ENCODE measurements at places on chromosomes 1 and 21. TPM values are rescaled to one million over a fixed set of nuclear protein-coding genes. Genes with fewer than 3 reads are reported as not detected.

- H3K27ac ChIP-seq = peak overlapping the region; percentile 99
- no peaks in the 10 kb centered on the region for H3K36me3 ChIP-seq
- H3K4me1 ChIP-seq = peaks cover 20% of the 10 kb centered on the region
- no peak for DNase-seq
Observed at GRCh38 chr1:146039844-146040194, 18.3 kb upstream of the HJV start.

- H3K4me3 ChIP-seq = no peak overlapping the region
- no peaks in the 10 kb centered on the region for H3K27me3 ChIP-seq
- no peak for DNase-seq
- no peaks in the 10 kb centered on the region for H3K36me3 ChIP-seq
Observed at GRCh38 chr1:177476676-177477075, 305.9 kb downstream of the BRINP2 start.

GRCh38 chr1:53656747-53657530 lies 82.0 kb downstream of the GLIS1 start:
- no peaks in the 10 kb centered on the region for H3K36me3 ChIP-seq
- peaks cover 77% of the 10 kb centered on the region for H3K4me1 ChIP-seq
- no peaks in the 10 kb centered on the region for H3K27me3 ChIP-seq

DNA sequence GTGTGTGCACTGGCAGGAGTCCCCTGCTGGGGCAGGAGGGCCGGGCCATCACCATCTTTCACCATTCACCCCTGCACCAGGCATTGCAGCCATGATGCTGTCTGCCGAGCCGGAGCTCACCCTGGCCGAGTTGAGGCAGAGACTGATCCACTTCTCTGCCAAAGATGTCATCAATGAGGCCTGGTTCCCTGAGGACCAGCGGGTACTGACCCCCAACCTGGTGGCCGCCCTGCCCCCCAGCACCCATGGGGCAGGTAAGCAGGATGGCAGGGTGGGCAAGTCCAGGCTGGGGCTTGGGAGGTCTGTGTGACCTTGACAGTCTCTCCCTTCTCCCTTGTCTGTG lies 18.6 kb downstream of the PCSK9 start:
- H3K27me3 ChIP-seq = no peaks in the 10 kb centered on the region
- no peaks in the 10 kb centered on the region for H3K36me3 ChIP-seq
- no peak overlapping the region for H3K4me3 ChIP-seq
- DNase-seq = peak; percentile 68
- H3K4me1 ChIP-seq = peaks cover 7% of the 10 kb centered on the region
- no peak overlapping the region for H3K27ac ChIP-seq

GRCh38 chr1:230008721-230009120 lies 58.3 kb upstream of the GALNT2 start:
- H3K4me1 ChIP-seq = no peaks in the 10 kb centered on the region
- DNase-seq = no peak
- H3K27ac ChIP-seq = no peak overlapping the region
- H3K4me3 ChIP-seq = no peak overlapping the region
- H3K27me3 ChIP-seq = peaks cover 52% of the 10 kb centered on the region

DNA sequence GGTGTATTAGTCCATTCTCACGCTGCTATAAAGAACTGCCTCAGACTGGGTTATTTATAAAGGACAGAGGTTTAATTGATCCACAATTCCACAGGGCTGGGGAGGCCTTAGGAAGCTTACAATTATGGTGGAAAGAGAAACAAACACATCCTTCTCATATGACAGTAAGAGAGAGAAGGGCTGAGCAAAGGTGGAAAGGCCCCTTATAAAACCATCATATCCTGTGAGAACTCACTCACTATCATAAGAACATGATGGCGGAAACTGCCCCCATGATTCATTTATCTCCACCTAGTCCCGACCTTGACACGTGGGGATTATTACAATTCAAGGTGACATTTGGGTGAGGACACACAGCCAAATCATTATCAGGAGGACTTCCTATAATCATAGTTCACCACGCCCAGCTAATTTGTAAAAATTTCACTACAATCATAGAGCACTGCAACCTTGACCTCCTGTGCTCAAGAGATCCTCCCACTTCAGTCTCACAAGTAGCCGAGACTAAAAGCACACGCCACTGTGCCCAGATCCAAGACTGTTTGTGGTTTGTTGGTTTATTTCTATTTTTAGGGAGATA lies 164.9 kb downstream of the RERE start:
- H3K36me3 ChIP-seq = peaks cover 22% of the 10 kb centered on the region
- H3K4me1 ChIP-seq = peaks cover 25% of the 10 kb centered on the region
- DNase-seq = no peak
- no peak overlapping the region for H3K4me3 ChIP-seq
- H3K27ac ChIP-seq = no peak overlapping the region
- no peaks in the 10 kb centered on the region for H3K27me3 ChIP-seq

The SERPINC1 gene
- not detected for total RNA-seq

- peaks cover 50% of the 10 kb centered on the region for H3K27me3 ChIP-seq
- H3K27ac ChIP-seq = no peak overlapping the region
- H3K36me3 ChIP-seq = no peaks in the 10 kb centered on the region
- peaks cover 7% of the 10 kb centered on the region for H3K4me1 ChIP-seq
- no peak overlapping the region for H3K4me3 ChIP-seq
- no peak for DNase-seq
Observed at GRCh38 chr21:36609654-36610053, 89.3 kb upstream of the SIM2 start.

GRCh38 chr1:37676281-37677142 lies 15.8 kb upstream of the CDCA8 start:
- peaks cover 12% of the 10 kb centered on the region for H3K36me3 ChIP-seq
- H3K27me3 ChIP-seq = peaks cover 14% of the 10 kb centered on the region
- no peak overlapping the region for H3K4me3 ChIP-seq
- H3K4me1 ChIP-seq = no peaks in the 10 kb centered on the region
- H3K27ac ChIP-seq = no peak overlapping the region

The FCER1A gene
- total RNA-seq = not detected

The PSRC1 gene
- total RNA-seq = 9.3 TPM

GRCh38 chr1:53340660-53341520 lies 13.0 kb upstream of the LRP8 start:
- H3K36me3 ChIP-seq = no peaks in the 10 kb centered on the region
- no peak overlapping the region for H3K4me3 ChIP-seq
- H3K27ac ChIP-seq = no peak overlapping the region

The SLC30A2 gene
- total RNA-seq = not detected

GRCh38 chr1:15299179-15299578 lies 52.2 kb downstream of the FHAD1 start:
- no peaks in the 10 kb centered on the region for H3K4me1 ChIP-seq
- no peaks in the 10 kb centered on the region for H3K36me3 ChIP-seq
- no peak overlapping the region for H3K27ac ChIP-seq
- DNase-seq = no peak
- H3K27me3 ChIP-seq = peaks cover 2% of the 10 kb centered on the region

DNA sequence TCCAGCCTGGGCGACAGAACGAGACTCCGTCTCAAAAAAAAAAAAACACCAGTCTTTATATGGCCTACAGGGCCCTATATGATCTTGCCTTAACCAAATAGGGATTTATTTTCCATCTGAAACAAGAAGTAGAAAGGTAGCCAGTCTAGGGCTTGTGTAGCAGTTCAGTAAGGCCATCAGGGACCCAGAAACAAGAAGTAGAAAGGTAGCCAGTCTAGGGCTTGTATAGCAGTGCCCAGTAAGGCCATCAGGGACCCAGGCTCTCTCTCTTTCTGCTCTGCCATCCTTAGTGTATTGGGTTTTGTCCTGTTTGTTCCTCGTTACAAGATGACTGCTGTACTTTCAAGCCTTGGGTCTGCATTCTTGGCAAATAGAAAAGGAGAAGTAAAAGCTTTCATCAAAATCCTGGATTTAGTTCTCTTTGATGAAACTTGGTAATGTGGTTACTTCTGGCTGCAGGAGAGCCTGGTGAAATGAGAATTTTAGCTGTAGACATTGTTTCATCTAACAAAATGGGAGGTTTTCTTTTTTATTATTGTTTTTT lies 46.1 kb downstream of the PKN2 start:
- no peaks in the 10 kb centered on the region for H3K27me3 ChIP-seq
- H3K27ac ChIP-seq = peak overlapping the region; percentile 33
- H3K4me3 ChIP-seq = no peak overlapping the region
- peaks cover 9% of the 10 kb centered on the region for H3K36me3 ChIP-seq
- peaks cover 32% of the 10 kb centered on the region for H3K4me1 ChIP-seq

GRCh38 chr21:36129219-36129618 lies 5.7 kb upstream of the CBR3 start:
- peak overlapping the region; percentile 63 for H3K4me3 ChIP-seq
- no peaks in the 10 kb centered on the region for H3K27me3 ChIP-seq
- peaks cover 12% of the 10 kb centered on the region for H3K4me1 ChIP-seq
- DNase-seq = no peak
- no peak overlapping the region for H3K27ac ChIP-seq
- no peaks in the 10 kb centered on the region for H3K36me3 ChIP-seq

The TBX15 gene
- 3.1 TPM for total RNA-seq

The RHOC gene
- 296 TPM for total RNA-seq

DNA sequence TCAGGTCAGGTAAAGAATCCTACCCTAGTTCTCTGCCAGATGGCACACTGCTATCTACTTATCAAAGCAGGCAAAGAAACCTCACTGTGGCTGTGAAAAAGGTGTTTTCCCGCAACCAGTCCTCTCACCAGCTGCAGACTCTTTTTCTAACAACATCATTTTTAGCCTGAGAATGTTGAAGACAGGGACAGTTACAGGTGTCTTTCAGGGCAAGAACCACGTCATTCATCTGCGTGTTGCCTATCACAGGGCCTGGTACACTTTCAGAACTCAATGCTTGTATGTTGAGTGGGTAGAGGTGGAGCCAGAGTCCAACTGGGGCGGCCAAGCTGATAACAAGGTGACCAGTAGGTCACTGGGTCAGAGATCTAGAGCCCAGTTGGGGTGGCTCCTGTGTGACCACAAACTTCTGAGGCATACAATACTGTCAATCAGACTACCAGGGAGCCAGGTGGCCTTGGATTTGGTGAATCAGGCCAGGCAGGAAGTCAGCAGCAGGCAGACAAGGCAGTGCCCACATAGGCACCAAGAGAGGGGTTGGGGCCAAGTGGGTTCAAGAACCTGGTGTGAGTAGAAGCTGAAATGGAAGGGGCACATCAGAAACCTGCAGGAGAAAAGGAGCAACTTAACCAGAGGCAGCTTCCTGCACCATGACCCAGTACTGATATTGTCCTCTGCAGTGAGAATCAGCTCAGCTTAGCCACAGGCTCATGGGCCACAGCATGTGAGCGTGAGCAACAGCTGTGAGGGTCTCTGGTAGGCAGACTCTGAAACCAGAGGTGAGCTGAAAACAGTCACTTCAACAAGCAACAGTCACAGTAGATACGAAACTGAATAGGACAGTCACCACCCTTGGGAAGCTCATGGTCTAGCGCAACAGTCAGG lies 123.6 kb downstream of the DTL start:
- no peak overlapping the region for H3K4me3 ChIP-seq
- no peaks in the 10 kb centered on the region for H3K36me3 ChIP-seq
- peaks cover 9% of the 10 kb centered on the region for H3K4me1 ChIP-seq
- H3K27me3 ChIP-seq = no peaks in the 10 kb centered on the region
- no peak for DNase-seq
- H3K27ac ChIP-seq = no peak overlapping the region

GRCh38 chr1:230107941-230108340 lies 40.9 kb downstream of the GALNT2 start:
- H3K4me1 ChIP-seq = peaks cover 85% of the 10 kb centered on the region
- no peak overlapping the region for H3K27ac ChIP-seq
- no peak for DNase-seq
- no peaks in the 10 kb centered on the region for H3K36me3 ChIP-seq

GRCh38 chr1:63913533-63913932 lies 139.7 kb downstream of the ROR1 start:
- no peak overlapping the region for H3K4me3 ChIP-seq
- H3K4me1 ChIP-seq = peaks cover 51% of the 10 kb centered on the region
- no peak overlapping the region for H3K27ac ChIP-seq

The RXRG gene
- not detected for total RNA-seq

The CD53 gene
- not detected for total RNA-seq

- no peak within 1 kb of the TSS for H3K27ac ChIP-seq
- peaks cover 21% of the 10 kb centered on the region for H3K27me3 ChIP-seq
- no peak within 1 kb of the TSS for H3K4me3 ChIP-seq
- no peaks in the 10 kb centered on the region for H3K4me1 ChIP-seq
- no peaks in the 10 kb centered on the region for H3K36me3 ChIP-seq
- no peak for DNase-seq
Observed at GRCh38 chr1:13583595-13583965, at the start of gene PDPN. PDPN (plus strand) TSS chr1:13583832; CDS start chr1:13584034, 202 bp downstream.

DNA sequence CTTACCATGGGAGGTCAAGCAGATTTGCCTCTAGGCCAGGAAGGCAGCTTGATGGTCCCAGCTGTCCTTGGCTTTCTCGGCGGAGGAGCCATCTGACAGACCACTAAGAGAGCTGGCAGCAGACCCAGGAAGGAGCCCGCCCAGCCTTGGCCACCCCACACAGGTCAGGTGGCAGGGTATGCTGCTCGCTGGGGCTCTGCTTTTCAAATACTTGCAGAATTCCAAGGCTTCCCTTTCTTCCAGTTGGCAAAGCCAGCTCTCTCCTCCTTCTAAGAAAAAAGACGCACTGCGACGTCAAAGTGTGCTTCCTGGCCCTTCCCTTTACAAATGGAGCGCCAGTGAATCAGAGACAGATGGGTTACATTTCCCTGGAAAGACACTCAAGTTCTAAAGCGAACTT lies 229.4 kb downstream of the CACNA1E start:
- no peak for DNase-seq
- no peaks in the 10 kb centered on the region for H3K4me1 ChIP-seq
- H3K27ac ChIP-seq = no peak overlapping the region
- no peak overlapping the region for H3K4me3 ChIP-seq
- H3K27me3 ChIP-seq = no peaks in the 10 kb centered on the region

DNA sequence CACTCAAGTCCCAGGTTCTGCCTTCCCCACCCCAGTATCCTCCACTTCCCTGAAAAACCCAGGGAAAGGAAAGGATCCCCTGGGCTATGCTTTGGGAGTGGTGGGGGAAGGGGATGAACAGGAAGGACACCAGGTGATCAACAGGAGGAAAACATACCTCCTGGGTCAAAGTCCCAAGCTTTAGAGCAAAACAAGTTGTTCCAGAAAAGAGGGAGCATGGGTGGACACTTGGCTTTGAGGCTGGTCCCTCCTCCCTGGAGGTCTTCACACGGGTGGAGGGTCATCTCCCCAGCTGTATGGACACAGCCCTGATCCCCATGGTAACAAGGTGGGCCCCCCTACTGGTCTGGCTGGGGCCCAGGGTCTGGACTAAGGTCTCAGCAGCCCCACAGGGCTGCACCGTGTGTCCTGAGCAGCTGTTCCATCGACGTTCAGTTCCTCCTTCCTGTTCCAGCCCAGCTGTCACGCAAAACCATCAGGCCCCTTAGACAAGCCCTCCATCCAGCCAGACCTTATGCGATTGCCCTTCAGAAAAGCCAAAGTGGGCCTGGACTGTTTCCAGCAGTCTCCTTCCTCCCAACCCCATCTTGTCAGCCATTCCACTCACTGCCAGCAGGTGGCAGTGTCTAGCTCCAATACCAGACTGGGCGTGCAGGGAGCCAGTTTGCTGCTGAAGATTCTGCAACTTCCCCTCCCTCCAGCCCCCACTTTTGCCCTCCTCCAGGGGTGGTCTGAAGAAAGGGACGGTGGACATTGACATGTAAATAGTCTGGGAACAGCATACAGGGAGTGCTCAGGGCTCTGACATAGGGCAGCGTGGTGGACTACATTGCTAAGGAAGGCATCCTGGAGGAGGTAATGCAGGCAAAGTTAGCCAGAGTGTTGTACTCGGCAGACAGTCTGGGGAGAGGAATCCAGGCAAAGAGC lies 2.9 kb upstream of the PDZK1IP1 start:
- peak; percentile 89 for DNase-seq
- H3K27me3 ChIP-seq = peaks cover 9% of the 10 kb centered on the region
- H3K4me1 ChIP-seq = peaks cover 11% of the 10 kb centered on the region
- no peak overlapping the region for H3K4me3 ChIP-seq

The STXBP3 gene
- total RNA-seq = 54.7 TPM

All from osteocyte (in vitro differentiated cells).